Ascending aorta (tissue), 2 donors: ENCODE measurements at places on chromosomes 6 and 20. TPM values are rescaled to one million over a fixed set of nuclear protein-coding genes. Genes with fewer than 3 reads are reported as not detected.

Gene TMEM170B
- 0.53 TPM for total RNA-seq

Gene PLA2G7
- total RNA-seq, result 2.1 TPM

Gene PHACTR2
- 112 TPM for total RNA-seq

Gene ARMC12
- total RNA-seq, result not detected

Gene PLG
- total RNA-seq, result 10.7 TPM

Gene SLC17A2
- total RNA-seq, result not detected

Gene PTPRT
- total RNA-seq, result 23.5 TPM

Gene TGIF2
- 29.8 TPM for total RNA-seq

Gene PRL
- total RNA-seq, result not detected

Gene NRN1
- total RNA-seq, result 40.8 TPM

Gene GHRH
- not detected for total RNA-seq

Gene NQO2
- 7.7 TPM for total RNA-seq

Gene LRRC1
- total RNA-seq, result 16.3 TPM

Gene RBM38
- total RNA-seq, result 24.6 TPM

Gene SUMO4
- not detected for total RNA-seq

Gene PSORS1C1
- not detected for total RNA-seq

Gene CDC5L
- 10.9 TPM for total RNA-seq

Gene FRK
- total RNA-seq, result 8.4 TPM

Gene CDC25B
- 60.6 TPM for total RNA-seq

Gene C4B
- 133 TPM for total RNA-seq

Gene ZBTB46
- 39.5 TPM for total RNA-seq

Gene RIMS4
- 4.0 TPM for total RNA-seq

Gene TMEM217
- total RNA-seq, result not detected

Gene SUPT3H
- not detected for total RNA-seq

Gene APMAP
- total RNA-seq, result 44.8 TPM

Gene RFX6
- total RNA-seq, result not detected

Gene CLVS2
- total RNA-seq, result not detected

Gene RBM39
- total RNA-seq, result 232 TPM

Gene NKX2-4
- not detected for total RNA-seq

Gene SCRT2
- total RNA-seq, result not detected

Gene PRKN
- total RNA-seq, result 2.6 TPM
